Renal pelvis (tissue), 12 donors: ENCODE measurements at places on chromosomes 7 and 10.

DNA sequence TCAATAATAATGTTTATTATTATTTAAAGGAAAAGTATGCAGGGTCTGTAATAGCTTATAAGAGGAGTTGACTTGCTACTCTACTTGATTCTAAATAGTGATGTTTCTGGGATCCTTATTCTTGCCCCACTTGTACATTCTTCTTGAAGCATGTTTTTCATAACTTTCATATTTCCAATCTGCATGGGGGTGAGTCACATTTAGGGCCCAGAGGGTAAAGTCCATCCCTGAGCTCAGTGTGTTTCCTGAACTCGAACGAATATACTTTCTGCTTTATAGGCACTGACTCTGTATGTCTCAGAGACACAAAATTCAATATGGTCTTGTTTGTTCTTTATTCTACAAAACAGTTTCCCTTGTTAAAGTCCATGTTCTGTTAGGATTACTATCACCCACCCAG, 61.0 kb upstream of the SMIM30 start:
- no peak for DNase-seq

GRCh38 chr7:154836021-154836448, 166.9 kb downstream of the PAXIP1 start:
- no peak for DNase-seq

DNA sequence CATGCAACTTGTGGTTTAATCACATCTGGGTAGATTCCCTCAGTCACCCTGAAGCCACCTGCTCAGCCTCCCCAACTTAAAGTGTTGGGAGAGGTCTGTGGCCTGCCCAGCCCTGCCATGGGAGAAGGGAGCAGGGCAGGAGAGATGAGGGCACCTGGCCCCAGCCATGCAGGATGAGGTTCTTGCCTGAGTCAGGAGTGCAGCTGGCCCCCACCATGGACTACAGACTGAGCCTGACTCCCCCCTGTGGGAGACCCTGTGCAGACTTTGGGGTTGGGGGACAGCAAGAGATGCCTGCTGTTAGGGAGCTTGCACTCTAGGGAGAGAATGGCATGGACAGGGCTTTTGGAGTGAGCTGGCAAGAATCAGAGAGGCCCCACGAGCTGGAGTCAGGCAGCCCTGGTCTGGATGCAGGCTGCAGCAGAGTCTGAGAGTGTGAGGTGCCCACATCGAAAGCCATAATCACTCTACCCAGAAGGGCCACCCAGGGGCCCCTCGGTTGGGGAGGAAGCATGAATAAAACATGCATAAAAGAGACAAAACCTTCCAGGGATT, 34.7 kb upstream of the DPYSL4 start:
- no peak for DNase-seq

DNA sequence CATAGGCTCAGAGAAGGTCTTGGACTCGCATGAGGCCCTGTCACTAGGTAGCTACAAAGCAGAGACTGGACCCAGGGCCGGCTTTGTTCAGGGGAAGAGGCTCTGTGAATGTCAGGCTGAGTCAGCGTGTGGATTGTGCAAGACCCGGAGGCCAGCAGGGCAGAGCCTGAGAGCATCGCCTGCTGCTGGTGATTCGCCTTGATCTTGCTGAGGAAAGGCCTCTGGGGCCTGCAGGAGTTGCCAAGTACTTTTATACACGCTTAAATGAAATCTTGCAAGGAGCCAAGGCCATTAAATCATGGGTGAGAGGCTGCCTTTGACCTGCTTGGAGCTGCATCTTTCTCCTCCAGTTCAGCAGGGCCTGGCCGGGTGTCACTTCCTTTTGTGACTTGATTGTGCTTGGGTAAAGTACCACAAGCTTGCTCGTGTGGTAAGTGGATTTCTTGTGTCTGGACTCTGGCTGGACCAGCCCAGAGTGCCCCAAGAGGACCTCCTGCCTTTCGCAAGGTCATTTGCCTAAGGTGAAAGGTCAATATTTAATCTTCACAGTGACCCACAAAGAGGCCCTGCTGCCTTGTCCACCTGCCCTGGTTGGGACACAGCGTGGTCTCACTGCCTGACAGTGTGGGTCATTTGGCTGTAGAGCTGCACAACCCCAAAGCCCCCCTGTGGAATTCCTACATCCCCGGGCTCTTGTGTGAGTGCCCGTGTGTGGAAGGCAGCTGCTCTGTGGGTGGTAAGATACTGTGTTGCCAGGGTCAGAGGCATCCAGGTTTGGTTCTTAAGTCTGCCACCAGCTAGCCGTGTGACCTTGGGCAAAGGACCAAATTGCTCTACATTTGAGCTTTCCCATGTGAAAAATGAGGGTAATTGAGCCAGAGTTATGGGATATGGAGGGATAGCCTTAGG, 38.6 kb upstream of the SH2D4B start:
- no peak for DNase-seq

- no peak for DNase-seq
These were observed 251.4 kb upstream of the CTBP2 start for GRCh38 chr10:125411724-125412123.

GRCh38 chr10:82453678-82454293, 578.8 kb downstream of the NRG3 start:
- no peak for DNase-seq

DNA sequence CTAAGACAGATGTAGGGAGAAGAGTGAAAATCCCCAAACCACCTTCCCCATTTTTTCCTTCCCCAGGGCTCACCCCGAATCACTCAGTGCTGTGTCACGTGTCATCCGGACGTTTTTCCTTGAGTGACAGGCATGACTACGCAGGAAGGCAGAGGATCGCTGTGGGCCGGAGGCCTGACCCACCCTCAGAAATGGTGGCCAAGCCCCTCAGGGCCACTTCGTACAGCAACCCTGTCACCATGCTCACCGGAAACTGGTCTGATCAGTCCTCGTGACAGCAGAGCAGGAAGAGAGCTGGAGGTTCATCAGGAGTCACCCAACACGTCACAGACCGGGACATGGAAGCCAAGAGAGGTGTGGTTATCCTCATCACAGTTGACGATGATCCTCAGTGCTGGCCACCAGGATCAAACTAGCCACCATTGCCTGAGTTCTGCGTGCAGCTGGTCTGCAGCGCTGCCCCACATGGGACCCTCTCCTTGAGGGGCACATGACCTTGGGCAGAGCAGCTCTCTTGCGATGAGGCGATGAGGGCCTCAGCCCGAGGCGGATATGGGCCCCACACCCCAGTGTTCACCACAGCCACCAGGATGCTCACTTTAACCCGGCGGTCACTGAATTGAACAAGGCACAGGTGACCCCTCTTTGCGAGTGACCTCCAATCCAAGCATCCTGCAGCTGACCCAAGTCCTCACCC, 99.3 kb upstream of the INSIG1 start:
- no peak for DNase-seq

DNA sequence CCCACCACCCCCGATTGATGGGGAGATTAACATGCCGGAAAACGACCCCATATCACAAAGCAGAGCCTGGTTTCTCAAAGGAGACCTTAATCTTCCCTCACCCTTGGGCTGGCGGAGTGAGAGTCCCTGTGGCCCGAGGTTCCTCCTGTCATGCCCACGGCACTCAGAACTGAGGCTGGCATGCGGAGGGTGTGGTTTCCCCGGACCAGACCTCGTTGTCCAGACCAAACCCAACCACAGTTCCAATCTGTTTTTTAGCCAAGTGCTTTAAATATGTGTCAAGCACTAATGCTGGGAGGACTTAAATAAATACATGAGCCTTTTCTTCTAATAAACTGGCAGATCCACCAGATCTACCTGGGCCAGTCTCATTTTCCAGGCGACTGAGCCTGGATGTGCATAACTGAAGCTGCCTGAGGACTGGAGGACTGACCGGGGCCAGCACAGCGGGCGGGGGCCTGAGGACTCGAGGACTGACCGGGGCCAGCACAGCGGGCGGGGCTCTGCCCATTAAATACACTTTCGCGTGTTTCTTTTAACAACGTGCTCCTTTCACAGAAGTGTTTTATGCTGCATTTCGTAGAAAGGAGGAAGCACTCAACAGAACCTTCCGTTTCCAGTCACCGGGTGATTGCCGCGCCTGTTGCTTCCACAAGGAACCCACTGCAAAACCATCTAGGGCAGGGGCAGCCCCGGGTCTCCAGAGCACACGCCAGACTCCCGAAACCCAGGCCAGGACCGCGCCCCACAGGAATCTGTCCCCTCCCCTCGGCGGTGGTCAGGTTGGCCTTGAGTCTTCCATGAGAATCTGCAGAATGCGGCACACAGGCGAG, 334.6 kb downstream of the PTPRN2 start:
- no peak for DNase-seq

DNA sequence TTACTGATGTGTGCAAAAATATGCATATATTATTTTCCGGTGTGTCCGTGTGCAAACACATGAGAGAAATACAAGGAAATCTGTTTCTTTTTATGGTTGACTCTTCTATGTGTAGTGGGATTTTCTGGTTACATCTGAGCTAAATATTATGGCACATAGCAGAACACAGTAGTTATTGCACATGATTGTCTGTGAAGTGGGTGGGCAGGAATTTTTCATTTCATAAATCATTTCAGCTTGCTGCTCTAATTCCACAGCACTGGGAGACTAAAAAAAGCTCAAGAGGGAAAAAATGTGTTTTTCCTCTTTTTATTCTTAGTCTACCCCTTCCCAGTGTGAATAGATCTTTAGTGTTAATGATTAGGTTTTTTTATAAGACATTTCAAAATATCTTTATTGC, 197.9 kb downstream of the MBL2 start:
- no peak for DNase-seq

DNA sequence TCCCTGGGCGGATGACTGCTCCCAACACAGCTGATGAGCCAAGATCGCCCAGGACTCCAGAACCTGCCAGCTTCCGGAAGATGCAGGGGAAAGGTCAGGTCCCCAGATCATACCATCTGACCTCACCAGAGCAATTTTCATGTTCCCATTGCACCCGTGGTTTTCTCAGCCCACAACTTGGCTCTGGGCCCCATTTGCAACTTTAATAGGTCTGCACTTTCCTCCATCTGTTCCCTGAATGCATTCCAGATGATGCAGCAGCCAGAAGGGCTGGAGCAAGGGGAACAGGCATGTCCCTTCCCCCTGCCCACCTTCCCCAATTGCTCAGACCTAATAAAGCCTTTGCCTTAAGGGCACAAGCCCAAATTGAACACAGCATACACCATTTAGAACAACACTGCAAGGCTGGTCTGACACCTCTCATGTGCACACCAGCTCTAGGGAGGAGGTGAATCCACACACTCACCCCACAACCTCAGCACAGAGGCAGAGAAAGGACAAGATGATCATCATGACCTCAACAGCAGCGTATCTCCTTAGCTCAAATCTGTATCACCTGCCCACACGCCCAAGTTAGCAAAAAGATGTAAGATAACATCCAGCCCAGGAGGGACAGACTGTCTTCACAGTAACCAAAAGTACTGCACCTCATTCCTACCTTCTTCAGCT, 87.5 kb downstream of the PLXNA4 start:
- DNase-seq = no peak

DNA sequence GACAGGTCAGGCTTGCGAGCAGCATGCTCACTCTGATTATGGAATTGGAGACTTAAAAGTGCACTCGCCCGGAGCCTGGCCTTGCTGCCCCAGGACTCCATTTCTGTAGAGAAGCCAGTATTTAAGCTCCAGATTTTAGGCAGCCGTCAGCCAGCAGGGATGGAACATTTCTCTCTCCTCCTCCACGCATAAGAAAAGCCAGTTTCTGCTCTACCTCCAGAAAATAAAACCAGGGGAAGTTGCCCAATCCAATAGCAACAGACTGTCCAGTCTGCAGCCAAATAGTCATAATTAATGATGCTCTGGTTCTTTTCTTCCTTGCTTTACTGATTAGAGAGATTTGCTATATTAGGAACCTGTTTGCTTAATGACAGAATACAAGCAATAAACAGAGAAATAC, 203.2 kb downstream of the GFRA1 start:
- no peak for DNase-seq

DNA sequence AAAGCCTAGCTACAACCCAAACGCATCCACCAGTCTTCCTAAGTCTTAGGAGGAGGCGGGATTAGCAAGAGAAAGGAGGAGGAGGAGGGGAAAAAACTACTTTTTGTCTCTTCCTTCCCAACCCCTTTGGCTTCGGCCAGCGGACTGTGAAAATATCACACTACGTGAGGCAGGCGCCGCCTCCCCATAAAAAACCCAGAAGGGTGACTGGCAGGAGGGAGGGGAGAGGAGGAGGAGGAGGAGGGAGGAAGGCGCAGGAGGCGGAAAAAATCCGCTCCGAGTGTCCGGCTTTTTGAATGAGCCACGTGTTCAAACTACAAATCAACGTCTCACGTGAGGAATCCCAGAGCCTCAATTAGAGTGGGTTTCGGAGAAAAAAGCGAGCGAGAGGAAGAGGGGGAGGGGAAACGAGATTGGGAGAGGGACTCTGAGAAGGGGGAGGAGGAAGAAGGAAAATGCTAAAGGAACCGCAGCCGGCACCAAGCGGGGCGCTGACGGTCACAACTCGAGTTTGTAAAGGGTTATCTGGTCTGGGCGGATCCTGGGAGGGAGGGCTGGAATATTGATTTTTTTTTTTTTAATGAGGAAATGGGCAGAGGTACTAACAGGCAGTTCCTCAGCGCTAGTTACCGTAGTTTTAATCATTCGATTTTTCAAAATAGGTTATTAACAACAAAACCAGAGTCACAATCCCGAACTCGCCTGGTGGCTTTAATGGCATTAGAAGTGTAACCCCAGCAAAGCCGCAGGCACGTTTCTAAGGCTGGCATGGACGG, at the start of gene IGF2BP3:
Gene IGF2BP3, minus strand, starts transcription at position 162 of the 776 bp plus-strand sequence. CDS start 381 bp downstream, outside the sequence.
- peak; percentile 95 for DNase-seq

- DNase-seq = no peak
These were observed 49.3 kb upstream of the AGBL3 start for GRCh38 chr7:134936893-134937510.

DNA sequence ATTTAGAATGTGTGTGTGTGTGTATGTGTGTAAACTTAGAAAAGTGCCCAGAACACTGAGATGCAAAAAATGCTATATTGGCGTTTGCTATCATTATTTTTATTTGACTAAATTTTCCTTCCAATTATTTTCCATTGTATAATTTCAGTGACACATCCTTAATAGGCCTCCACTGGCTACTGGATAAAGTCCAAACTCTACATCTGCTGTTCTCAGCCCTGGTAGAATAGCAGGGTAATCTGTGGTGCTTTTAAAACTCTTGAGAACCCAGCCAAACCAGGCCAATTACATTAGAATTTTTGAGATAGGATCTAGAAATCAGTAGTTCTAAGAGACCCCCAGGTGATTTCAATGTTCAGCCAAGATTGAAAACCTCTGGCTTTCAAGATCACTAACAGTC, 66.4 kb downstream of the ZNF503 start:
- no peak for DNase-seq

DNA sequence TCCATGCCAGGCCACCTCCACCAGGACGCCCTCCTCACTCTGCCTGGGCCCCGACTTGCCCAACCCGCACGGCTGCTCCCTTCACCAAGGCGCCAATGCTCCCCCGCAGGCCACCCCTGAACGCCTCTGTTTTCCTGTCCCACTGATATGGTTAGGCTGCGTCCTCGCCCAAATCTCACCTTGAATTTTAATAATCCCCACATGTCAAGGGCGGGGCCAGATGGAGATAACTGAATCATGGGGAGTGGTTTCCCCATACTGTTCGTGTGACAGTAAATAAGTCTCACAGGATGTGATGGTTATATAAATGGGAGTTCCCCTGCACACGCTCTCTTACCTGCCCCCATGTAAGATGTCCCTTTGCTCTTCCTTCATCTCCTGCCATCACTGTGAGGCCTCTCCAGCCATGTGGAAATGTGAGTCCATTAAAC, 29.8 kb downstream of the RSU1 start:
- DNase-seq = no peak

- no peak for DNase-seq
These were observed 73.6 kb downstream of the EGFR start for GRCh38 chr7:55092186-55092974.

- no peak for DNase-seq
These were observed 46.0 kb upstream of the CYCS start for GRCh38 chr7:25171071-25171470.

GRCh38 chr7:99597762-99598501, at the start of gene TMEM225B:
Gene TMEM225B (plus strand): TSS chr7:99598267. CDS start chr7:99604389, 6,122 bp downstream.
- no peak for DNase-seq

GRCh38 chr7:78099715-78100394, 301.3 kb downstream of the PHTF2 start:
- DNase-seq = no peak
